Fibroblast of the aortic adventitia (primary cell): ENCODE measurements at places on chromosomes 3 and 15. TPM values are rescaled to one million over a fixed set of nuclear protein-coding genes. Genes with fewer than 3 reads are reported as not detected.

The GABRR3 gene
- not detected in 2 replicates for total RNA-seq

The SLC38A3 gene
- total RNA-seq, result 0.27 TPM in 1 of 2 replicates, not detected in the other

The BTBD1 gene
- total RNA-seq, result 69.0 and 102 TPM in 2 replicates

The CD80 gene
- not detected in 2 replicates for total RNA-seq

The CPEB1 gene
- total RNA-seq, result 25.5 and 40.9 TPM in 2 replicates

The PLA2G4F gene
- total RNA-seq, result not detected in 2 replicates

The ERICH6 gene
- 0.18 and 0.41 TPM in 2 replicates for total RNA-seq

The SLC30A4 gene
- 15.3 and 18.0 TPM in 2 replicates for total RNA-seq

The CHRM5 gene
- total RNA-seq, result not detected in 2 replicates

The CHDH gene
- 1.3 and 7.9 TPM in 2 replicates for total RNA-seq

The DIPK2A gene
- 51.0 and 162 TPM in 2 replicates for total RNA-seq

The EPHA6 gene
- total RNA-seq, result not detected in 2 replicates

The TMOD3 gene
- 21.3 and 53.0 TPM in 2 replicates for total RNA-seq

The MESP2 gene
- total RNA-seq, result 1.3 and 2.9 TPM in 2 replicates

The FXR1 gene
- 104 and 443 TPM in 2 replicates for total RNA-seq

The ZNF80 gene
- not detected in 2 replicates for total RNA-seq

The CHAC1 gene
- 4.7 and 11.4 TPM in 2 replicates for total RNA-seq

The PRR20G gene
- total RNA-seq, result not detected in 2 replicates

The CX3CR1 gene
- total RNA-seq, result not detected in 2 replicates

The RFC4 gene
- 13.2 and 48.4 TPM in 2 replicates for total RNA-seq

The GHSR gene
- total RNA-seq, result not detected in 2 replicates
